Stimulated activated CD8-positive, alpha-beta memory T cell treated with anti-CD3 and anti-CD28 coated beads, Interleukin-12 subunit alpha, Interleukin-12 subunit beta, amount 100 ng/mL, for 4 hours (primary cell): ENCODE measurements at places on chromosomes 2 and 18.

DNA sequence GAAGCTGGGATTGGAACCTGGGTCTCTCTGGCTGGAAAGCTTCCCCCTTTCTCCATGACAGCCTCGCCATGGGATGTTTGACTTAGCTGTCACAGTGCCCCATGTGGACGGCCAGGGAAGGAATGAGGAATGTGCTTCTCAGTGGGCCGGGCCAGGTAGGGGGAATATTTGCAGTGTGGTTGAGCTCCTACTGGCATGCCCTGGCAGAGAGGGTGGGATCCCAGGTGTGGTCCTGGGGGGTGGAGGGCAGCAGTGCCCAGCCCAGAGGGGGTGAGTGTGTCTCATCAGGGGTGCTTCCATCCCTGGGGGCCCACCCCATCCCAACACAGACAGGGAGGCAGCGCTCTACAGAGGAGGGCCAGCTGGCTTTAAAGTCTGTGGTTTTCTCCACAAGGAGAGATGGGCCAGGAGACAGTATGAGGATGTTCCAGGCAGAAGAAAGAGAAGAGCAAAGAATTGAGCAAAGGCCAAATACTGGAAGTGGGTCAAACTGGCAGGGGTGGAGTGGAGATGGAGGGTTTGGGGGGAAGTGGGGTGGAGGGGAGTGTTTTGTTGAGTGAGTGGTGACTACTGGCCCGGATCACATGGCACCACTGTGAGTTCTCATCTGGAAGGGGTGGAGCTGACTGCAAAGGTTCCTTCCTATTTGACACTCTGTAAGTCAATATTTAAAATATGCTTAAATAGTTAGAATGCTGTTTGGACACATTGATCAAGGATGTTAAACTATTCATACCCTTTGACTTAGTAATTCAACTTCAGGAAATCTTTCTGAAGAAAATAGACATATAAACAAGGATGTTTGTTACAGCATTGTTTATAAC lies 94.0 kb downstream of the MYCN start:
- DNase-seq: no peak

GRCh38 chr2:85436836-85437487 lies 18.4 kb downstream of the SH2D6 start:
- no peak for DNase-seq

GRCh38 chr18:76484749-76485387 lies 10.2 kb downstream of the ZNF516 start:
- DNase-seq: no peak

DNA sequence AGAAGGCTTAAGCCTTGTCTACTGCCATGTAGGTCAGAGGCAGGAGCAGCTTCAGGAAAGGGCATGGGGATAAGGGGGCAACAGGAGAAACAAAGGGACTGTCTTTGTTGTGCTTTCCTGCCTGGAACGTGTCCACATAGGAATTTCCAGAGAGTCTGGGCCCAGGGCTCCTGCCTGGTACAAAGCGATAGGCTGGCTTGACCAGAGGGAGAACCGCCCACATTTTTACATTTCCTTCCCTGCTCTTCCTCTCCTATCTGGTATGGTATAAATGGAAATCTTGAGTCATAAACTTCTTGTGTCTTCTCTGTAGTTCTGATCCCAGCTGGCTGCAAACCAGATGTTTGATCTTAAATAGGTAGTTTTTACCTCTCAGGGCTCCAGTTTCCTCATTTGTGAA lies 414.8 kb downstream of the HRH4 start:
- DNase-seq: no peak

DNA sequence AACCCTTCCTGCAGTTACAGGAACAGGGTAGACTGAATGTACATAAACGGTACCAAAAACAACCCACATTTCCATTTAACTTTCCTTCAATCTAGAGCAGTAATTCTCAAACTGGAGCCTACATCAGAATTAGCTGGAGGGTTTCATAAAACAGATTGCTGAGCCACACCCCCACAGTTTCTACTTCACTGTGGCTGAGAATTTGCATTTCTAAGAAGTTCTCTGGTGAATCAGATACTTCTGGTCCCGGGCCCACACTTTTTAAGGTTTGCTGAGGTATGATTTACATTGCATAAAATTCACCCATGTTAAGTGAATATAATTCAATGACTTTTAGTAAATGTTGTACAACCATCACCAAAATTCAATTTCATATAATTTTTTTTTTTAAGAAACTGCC lies 113.7 kb downstream of the SRBD1 start:
- DNase-seq: no peak

DNA sequence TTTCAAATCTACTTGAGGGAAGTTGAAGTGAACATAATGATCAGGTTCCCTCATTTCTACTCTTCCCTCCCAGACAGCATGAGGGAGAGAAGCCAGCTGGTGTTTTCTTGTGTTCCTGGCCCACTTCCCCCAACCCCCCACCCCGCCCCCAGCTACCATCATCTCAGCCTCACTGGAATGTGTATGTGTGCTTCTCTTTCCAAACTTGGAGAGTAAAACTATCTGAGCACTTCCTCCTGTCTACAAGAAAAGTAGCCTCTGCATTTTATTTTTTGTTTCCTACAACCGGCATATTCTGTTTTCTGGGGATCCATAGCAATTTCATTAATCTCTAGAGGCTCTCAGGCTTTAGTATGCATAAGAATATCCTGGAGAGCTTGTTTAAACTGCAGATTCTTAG lies 53.6 kb upstream of the GRHL1 start:
- no peak for DNase-seq

DNA sequence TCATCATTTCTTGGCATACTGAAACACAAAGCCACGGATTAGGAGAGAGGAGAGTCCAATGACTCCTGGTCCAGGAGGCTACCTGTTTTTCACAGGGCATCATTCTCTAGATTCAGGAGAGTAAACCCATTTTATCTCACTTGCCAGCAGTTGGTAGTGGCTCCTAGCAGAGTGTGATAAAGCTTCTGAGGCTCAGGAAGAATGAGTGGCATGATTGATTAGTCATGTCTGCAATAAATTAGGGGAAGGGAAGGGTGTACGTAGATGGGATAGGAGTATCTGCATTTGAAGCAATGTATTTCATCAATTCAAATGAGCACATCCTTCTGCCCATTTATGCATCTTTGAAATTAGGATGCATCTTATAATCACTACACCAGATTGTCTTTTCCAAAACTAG lies 31.1 kb upstream of the PNO1 start:
- DNase-seq: no peak

DNA sequence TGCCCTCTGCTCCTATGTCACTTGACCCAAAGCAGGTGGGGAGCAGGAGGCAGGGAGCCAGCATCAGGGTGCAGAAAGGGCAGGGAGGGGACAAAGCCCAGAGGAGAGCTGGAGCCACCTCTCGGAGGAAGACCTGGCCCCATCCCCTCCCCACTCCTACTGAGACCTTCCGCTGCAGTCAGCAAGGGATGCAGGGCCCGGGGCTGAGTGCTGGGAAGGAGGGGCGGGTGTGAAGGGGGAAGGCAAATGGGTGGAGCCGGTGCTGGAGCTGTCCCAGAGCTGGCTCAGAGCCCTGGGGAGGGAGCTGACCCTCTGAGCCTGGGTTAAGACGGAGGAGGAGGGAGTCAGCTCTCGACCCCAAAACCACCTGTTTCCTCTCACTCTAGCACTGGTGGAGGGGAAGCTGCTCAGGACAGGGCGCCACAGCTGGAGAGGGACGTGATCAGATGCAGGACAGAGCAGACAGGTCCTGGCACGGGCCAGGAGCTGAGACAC lies 33.8 kb downstream of the HS1BP3 start:
- no peak for DNase-seq

GRCh38 chr18:23814991-23815614 lies 125.8 kb downstream of the LAMA3 start:
- DNase-seq: no peak

DNA sequence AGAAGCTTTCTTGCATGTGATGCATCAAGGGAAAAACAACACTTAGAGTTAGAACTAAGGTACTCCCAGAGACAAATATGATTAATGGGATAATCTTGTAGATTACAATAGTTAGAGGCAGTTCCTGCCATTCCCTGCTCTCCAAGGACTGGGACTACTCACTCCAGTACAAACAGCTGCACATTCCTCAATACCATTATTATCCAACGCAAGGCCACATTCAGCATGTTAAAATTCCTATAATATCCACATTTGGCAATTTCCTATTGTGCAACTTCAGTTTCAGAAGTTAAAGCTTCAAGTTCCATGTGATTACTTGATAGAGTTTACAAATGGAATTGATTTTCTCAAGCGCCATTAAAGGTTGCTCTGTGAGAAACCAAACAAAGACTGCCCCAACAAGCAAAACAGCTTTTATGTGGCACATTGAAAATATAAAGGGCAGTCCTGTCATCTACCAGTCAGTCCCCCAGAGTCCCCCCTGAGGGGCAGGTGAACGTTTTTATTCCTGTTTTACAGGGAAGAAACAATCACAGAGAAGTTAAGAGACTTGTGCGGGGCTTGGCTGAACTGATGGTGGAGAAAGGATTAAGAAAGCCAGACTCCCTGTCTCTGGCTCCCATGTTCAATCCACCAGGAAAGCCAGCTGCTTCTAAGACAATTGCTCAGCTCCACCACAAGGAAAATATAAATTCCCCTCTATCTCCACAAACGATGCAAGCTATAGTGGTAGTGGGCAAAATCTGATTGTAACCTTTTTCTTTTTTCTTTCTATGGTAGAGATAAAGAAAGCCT lies 72.6 kb downstream of the TXNL1 start:
- DNase-seq: no peak

GRCh38 chr2:221102896-221103688 lies 469.0 kb downstream of the EPHA4 start:
- DNase-seq: no peak

DNA sequence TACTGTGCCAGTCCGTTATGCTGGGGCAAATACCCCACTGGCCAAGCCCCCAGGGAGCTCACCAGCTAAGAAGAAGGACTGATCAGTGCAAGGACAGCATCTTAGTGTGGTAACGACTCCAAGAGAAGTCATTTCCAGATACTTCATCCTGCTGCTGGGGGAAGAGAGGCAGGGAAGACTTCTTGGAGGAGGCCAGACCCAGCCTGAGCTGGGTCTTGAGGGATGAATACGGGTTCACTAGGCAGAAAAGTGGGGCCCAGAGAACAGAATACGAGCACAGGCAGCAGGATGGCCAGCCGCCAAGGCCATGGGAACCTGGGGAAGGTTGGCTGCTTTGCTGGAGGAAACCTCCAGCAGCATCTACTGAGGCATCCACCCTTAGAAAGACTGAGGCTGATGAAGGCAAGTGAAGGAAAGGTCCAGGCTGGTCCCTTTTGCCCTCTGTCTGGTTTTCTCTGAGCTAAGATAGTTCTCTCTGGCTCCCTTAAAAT lies 84.1 kb downstream of the GLI2 start:
- DNase-seq: no peak

- DNase-seq: no peak
These were observed 4.3 kb downstream of the ATP8B1 start for GRCh38 chr18:57798713-57799373.

- DNase-seq: no peak
These were observed 94.4 kb downstream of the NRP2 start for GRCh38 chr2:205776720-205777119.

GRCh38 chr2:67899187-67899586 lies 163.6 kb downstream of the C1D start:
- DNase-seq: no peak

GRCh38 chr2:8239531-8240088 lies 442.2 kb upstream of the ID2 start:
- no peak for DNase-seq

GRCh38 chr2:234373060-234373459 lies 123.8 kb downstream of the ARL4C start:
- DNase-seq: no peak

- no peak for DNase-seq
These were observed 126.7 kb downstream of the BCL2 start for GRCh38 chr18:63192885-63193349.

- no peak for DNase-seq
These were observed 18.6 kb upstream of the VPS4B start for GRCh38 chr18:63440881-63441280.

DNA sequence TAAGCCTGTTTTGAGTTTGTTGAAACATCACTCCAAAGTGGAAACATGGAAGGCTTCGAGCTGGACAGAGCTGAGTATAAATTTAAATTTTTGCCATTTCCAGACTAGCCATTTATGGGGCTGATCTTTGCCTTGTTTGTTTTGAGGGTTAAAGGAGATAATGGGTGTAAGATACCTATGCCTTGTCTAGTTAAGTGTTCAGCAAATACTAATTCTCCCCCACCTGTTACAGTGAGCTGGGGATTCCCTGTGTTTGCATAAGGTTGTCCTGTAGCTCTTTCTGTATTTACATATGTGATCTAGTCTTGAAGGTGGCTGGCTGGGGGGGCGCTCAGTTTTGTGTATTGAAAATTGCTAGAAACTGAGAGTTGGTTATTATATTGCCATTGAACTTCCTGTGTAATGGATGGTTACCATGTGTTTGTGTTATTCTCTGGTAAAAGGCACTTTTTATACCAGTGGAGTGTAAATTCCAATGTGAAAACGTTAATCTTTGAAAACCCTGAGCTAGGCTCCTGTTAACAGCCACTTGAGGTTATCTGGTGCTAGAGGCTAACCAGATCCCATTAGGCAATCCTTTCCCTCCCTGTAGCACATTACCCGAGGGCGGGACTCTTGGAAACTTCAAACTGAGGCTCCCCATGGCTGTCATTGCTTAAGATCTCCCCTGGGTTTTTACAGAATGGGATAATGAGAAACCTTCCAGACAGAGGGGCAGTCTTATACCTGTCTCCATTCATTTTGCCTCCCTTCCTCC lies 26.7 kb downstream of the TANC1 start:
- no peak for DNase-seq

GRCh38 chr2:97708048-97708380 lies 5.4 kb upstream of the ZAP70 start:
- DNase-seq: no peak

DNA sequence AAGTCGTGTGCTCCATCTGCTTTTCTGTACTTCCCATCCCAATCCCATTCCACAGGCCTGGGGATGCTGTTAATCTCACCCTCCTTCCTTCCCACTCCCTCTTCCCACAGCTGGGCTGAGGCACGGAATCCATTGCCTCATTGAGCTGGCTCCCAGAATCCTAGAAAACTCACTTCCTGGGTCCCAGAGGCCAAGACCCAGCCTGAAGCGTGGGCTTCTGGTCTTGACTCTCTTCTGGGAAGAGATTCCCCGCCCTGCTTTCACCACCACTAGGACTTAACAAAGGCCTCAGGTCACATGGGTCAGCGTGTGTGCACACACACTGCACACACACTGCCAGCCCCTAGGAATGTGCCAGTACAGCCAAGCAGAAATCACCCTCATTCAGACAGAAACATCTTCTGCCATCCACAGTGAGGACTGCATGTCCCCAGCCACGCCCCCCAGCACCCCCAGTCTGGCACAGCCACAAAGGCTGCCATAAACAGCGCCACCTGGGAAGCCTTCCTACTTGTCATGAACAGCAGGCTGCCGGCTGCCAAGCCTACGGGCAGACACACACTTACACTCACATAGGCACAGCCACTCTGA lies 165.8 kb downstream of the TNS1 start:
- no peak for DNase-seq

DNA sequence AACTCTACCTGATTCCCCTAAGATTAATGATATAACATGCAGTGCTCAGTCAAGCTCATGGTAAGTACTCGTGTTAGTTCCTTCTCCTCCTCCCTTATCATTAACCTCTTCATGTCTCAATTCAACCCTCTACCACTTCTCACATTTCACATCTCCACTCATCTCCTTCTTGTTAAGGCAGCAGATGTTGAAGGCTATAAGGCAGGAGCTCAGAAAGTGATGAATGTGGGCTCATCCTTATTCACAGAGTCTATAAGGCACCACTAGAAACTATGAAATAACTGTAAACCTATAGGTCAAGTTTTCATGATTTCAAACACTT lies 56.0 kb downstream of the CLHC1 start:
- no peak for DNase-seq

GRCh38 chr2:60252581-60253150 lies 300.8 kb downstream of the BCL11A start:
- DNase-seq: no peak

GRCh38 chr2:157296490-157296889 lies 29.1 kb downstream of the ERMN start:
- DNase-seq: no peak
